Omental fat pad (tissue), 4 donors: ENCODE measurements at places on chromosomes 3 and 15.

DNA sequence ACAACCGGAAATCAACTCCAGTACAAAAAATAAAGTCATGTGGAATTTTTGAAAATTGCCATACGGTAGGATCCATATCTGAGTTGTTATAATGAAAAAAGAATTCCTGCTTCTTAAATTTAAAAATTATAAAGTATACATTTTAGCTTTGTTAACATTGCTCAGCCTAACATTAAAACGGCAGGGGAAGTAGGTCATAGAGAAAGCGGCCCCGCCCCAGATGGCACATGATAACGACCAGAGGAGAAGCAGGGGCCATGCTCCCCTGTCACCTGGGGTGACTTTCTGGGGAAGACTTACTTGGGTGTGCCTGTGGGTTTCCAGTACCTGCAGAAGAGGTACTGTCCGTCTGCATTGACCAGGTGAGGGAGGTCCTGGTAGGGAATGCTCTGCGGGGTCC is 921 bp downstream of the MGLL start:
- DNase-seq, result no peak

DNA sequence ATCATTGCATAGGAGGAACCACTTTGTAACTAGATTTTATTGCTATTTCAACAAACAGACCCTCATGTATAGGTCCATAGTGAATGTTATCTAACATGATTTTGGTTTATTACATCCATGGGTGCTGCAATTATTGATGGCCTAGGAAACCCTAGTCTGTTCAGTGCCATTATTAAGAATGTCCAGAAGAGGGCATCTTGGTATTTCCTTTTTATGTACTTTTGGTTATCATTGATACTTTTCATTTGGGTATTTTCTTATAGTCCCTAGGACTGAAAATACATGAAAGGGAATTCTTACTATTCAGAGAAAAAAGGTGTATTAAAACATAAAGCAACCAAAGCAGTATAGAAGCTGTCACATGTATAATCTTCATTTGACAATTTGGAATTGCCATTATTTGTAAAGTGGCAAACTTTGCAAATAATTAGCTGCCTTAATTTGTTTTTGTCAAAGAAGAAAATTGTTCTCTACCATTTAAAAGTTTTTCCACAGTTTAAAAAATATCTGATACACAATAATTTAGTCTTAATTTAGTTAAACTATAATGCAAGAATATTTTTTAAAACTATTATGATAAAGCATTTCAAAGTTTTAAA is 48.7 kb downstream of the CNOT10 start:
- DNase-seq, result no peak

DNA sequence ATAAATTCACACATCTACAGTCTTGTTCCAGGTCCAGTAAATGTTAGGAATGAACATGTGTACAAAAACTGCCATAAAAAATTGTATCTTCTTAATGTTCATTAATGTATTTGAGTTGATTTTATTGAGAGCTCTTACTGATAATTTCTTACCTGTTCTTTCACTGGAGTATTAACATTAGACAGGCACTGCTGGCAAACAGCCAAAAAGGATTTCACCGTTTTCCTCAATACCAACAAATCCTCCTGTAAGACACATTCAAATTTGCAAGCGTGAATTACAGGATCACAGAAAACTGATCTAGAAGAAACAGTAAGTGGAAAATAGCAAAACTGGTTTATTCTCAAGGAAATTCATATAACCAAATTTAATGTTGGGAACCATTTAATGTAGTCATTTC is 127.4 kb downstream of the PCCB start:
- no peak for DNase-seq

- no peak for DNase-seq
Observed at GRCh38 chr3:189288348-189289235, 116.8 kb downstream of the TPRG1 start.

DNA sequence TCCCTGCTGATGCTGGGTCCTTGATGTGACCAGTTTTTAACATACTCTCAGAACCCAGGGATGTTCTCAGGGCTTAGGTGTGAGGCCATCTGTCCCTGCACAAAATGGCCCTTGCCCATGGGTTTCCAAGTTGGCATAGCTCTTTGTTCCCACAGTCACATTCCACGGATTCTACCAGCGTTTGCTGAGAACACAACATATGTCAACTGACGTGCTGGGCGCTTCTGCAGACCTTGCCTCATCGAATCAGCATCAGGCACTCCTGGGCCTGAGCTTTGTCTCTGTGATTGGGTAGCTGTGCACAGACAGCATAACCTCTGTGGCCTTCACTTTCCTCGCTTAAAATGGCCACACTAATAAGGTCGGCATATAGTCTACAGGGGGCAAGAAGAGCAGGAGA is 69.0 kb downstream of the MGLL start:
- no peak for DNase-seq

DNA sequence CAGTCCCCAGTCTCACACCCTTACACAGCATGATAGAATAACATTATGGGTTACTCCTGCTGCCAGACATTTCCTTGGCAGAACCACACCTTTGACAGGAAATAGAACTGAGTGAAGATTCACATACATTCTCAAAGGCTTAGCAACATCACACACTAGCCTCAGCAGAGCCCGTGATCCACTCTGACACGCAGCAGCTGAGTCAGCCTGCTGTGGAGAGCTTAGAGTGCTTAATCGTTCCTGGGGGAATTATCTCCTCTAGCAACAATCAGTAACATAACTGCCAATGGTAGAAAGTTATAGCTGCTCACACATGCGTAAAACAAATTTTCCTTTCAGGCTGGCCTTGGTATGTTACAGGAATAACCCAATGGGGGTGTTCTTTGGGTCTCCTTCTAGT is 382.1 kb downstream of the GAP43 start:
- DNase-seq, result peak; percentile 33

GRCh38 chr3:49759226-49759625 is 27.1 kb downstream of the IP6K1 start:
- no peak for DNase-seq

DNA sequence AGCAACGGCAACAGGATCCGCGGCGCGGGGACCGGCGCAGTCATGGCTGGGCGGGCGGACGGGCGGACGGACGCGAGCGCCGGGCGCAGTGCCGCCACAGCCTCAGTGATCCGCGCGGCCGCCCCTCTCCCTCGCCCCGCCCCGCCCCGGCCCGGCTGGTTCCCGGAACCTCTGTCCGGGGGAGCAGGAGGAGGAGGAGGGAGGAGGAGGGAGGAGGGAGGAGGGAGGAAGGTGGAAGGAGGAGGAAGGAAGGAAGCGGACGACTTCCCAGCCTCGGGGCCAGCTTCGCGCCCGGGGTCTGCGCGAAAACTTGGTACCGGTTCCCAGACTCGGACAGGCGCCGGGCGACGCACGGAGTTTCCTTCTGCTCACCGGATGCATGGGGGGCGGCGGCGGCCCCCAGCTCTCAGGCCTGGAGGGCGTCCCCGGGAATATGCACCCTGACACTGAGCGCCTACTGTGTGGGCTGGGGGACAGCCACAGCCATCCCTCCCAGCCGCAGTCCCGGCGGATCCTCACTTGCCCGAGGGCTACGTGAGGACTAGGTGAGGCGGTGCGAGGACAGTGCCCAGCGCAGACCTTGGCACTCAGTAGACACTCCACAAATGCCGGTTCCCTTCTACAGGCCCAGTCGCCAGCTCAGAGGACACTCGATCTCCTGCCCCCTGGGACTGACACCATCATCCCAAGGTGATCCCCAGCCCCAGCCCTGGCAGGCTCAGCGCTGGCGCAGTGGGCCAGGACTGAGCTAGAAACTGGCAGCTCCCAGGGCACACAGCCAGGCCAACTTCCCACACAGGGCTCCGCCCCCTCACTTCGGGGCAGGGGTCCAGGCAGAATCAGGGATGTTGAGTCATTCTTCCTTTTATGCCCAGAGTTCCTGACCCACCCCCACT is at the start of gene SHISA5:
TSS of gene SHISA5 (minus strand) at position 124 of the 896 bp plus-strand sequence. CDS start at position 44, 80 bp downstream.
- peak; percentile 74 for DNase-seq

- DNase-seq, result no peak
Observed at GRCh38 chr15:78739996-78740903, 71.0 kb downstream of the ADAMTS7 start.

- DNase-seq, result no peak
Observed at GRCh38 chr15:59170295-59171066, 36.2 kb upstream of the LDHAL6B start.
